ENCODE measurements at places on chromosomes 12 and 14.

DNA sequence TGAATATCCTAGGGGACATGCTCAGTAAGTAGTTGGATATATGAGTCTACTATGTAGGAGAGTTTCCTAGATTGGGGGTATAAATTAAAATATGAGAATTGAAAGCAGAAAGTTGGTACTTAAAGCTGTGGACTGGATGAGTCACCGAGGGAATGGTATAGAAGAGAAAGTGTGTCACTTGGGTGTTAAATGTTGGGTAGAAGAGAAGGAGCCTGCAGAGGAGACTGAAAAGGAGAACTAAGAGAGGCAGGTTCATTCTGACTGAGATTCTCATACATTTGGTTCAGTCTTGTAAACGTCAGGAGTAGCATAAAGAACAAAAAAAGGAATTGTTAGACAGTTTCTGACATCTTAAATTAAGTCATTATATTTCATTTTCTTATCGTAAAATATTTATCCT is 19.9 kb downstream of the LRRC9 start:
- no peak for DNase-seq

GRCh38 chr14:37171678-37172023 is 755 bp downstream of the SLC25A21 start:
- no peak for DNase-seq

DNA sequence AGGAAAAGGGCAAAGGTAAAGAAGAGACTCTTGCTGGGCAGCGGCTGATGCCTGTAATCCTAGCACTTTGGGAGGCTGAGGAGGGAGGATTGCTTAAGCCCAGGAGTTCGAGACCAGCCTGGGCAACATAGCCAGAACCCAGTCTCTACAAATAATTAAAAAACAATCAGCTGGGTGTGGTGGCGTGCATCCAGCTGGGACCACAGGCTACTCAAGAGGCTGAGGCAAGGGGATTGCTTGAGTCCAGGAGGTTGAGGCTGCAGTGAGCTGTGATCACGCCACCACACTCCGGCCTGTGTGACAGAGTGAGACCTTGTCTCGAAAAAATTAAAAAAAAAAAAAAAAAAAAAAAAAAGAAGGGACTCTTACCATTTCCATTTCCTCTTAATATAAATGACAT is 100.4 kb upstream of the USP44 start:
- DNase-seq: no peak

GRCh38 chr12:48366131-48366530 is 15.4 kb upstream of the ZNF641 start:
- DNase-seq: no peak

- DNase-seq: no peak
These were observed 18.4 kb downstream of the SPIC start for GRCh38 chr12:101493556-101493955.

DNA sequence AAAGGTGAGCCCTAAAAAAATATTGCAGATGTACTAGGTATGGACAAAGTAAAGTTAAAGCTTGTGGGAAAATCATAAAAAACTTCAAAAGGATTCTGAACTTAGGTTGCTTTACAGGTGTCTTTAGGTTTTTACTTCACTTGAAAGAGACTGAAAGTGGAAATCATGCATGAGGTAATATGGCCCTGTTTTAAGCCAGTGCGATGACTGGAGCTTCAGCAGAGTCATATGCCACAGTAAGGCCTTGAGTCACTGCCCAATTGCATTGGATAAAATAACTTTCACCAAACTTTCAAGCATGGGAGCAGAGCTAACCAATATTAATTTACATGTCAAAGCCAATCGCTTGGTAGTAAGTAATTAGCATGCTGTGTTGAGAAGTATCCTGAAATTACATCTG is 63.9 kb upstream of the TMEM260 start:
- no peak for DNase-seq

DNA sequence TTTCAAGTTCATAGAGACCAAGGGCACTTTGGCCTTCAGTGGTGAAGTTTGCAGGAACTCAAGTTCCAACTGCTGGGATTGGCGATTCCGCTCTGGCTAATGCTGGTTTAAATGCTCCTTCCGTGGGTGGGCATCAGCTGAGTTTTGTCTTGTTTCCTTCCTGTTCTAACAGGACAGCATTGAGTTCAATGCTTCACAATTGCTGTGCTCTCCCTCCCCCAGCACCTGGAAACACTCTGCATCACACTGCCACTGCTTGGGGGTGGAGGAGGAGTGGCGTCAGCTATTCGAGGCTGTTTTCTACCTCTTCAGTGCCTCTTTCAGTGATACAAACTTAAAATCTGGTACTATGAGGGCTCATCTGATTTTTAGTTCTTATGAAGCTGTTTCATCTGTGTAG is 634.9 kb downstream of the FSCB start:
- DNase-seq: no peak

GRCh38 chr12:31021809-31022494 is 51.7 kb upstream of the DDX11 start:
- no peak for DNase-seq

DNA sequence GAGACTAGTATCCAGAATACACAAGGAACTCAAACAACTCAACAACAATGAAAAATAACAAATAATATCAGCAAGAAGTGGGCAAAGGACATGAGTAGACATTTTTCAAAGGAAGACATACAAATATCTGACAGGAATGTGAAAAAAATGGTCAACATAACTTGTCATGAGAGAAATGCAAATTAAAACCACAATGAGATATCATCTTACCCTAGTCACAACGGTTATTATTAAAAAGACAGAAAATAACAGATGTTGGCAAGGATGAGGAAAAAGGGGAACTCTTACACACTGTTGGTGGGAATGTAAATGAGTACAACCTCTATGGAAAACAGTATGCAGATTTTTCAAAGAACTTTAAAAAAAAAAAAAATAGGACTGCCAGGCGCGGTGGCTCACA is 20.4 kb downstream of the VWF start:
- DNase-seq: no peak

GRCh38 chr14:104054222-104054905 is 31.1 kb upstream of the ASPG start:
- DNase-seq: no peak

DNA sequence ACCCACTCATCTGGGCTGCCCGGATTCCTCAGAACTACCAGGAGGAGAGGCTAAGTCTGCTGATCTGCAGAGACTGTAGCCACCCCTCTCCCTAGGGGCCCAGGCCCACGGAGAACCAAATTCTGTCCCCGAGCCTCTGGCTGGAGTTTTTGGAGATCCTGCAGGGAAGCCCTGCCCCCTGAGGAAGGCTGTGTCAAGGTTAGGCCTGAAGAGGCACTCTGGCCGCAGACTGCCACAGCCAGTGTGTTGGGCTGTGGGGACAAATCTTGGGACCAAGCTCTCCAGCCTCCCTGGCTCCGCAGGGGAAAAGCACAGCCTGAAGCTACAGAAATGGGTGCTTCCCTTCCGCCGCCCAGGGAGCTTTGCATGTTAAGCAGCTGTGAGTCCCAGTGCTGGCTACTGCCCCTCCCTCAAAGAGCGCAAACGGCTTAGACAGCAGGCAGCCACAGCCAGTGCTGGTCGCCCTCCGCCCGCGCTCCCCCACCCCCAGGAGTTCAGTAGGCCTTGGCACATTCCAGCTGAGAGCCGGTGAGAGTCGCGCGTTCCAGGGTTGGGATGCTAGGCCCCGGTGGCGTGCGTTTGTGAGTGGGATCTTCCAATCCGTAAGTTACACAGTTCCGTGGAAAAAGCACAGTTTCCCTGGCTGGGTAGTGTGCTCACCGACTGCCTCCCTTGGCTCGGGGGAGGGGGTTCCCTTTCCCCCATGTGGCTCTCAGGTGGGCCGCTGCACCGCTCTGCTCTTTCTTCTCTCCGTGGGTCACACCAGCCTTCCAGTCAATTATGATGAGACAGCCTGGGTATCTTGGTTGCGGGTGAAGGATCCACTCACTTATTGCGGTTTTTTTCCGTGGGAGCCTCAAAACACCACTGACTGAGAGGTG is 13.2 kb downstream of the CLEC4E start:
- DNase-seq: no peak

DNA sequence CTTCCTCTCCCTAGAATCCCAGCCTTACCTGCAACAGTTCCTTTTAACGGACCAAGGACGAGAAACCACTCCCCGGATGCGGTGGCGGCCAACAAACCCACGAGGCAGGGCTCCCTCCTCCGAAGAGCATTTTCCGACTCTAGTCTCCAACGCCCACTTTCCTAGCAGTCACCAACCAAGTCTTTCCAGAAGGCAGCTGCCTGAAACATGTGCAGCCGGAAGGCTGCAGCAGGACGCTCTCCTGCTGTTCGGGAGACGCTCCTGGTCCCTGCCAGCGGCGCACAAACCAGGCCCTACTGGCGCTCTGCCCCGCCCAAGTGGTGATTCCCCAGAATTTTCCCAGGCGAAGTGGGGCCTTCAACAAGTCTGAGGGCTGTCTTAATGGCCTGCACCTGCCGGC is 21.1 kb upstream of the ADAM20 start:
- DNase-seq: no peak

DNA sequence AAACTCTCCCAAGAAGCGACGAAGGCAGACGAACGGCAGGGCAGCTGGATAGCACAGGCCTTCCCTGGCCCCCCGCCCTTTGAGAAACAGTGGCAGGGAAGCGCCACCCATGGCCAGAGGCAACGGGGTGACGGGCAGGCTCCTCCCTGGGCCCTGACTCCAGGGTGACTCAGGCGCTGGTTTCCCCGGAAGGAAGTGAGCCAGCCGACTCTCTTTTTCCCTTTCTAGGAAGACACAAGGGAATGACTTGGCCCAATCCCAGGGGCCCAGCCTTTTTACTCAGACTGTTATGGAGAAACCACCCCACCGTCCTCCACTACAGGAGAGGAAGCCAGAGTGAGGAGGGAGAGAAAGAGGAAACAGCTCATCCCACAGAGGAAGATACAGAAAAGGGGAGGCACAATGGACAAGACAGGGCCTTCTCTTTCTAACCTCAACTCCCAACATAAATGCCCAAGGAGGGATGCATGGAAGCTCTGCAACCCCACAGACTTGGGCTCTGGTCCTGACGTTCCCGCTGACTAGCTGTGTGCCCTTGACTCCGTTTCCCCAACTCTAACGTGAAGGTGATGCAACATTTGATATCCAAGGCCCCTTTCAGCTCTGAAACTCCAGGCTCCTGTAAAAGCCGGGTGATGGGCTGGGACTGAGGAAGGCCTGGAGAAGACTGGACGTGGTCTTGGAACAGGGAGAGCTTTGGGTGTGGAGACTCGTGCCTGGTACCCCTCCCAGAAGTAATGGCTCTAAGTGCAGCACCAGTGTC is 27.9 kb downstream of the ACTN1 start:
- DNase-seq: no peak

- peak; percentile 73 for DNase-seq
These were observed 17.9 kb upstream of the RCOR1 start for GRCh38 chr14:102574281-102575159.

DNA sequence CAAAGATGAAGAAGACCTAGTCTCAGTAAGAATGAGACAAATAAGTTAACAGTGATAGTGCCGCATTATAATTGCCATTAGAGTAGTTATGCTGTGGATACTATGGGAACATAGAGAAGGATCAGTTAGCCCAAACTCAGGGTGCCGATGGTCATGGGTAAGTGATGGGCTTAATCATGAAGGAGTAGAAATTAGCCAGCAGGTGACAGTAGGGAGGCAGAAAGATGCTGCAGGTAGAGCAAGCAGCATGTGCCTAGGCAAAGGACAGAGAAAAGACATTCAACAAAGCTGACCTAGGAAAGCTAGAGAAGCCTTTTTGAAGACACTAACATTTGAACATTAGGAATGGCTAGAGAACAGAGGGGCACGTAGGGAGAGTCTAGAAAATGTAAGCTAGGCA is 30.6 kb upstream of the PTPRQ start:
- no peak for DNase-seq

DNA sequence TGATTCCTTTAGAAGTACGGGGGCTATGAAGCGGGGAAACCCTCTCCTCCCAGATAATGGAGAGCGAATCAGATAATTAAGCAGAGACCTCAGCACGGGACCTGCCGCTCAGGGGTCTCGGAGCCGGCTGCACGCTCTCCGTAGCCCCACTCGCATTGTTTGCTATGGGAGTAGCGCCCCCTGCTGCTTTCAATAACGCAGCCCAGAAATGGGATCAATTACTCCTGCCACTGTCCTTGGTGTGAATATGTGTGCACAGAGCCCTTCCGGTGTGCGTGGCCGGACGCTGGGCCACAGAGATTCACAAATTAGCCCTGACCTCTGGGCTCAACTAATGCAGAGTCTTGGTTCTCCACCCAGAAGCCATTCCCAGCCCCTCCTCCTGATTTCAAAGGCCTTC is 76.4 kb upstream of the TMEM132C start:
- DNase-seq: no peak

- no peak for DNase-seq
These were observed 22.1 kb downstream of the SCYL2 start for GRCh38 chr12:100289038-100289437.

- DNase-seq: no peak
These were observed 69.1 kb downstream of the C14orf132 start for GRCh38 chr14:96108061-96108795.

DNA sequence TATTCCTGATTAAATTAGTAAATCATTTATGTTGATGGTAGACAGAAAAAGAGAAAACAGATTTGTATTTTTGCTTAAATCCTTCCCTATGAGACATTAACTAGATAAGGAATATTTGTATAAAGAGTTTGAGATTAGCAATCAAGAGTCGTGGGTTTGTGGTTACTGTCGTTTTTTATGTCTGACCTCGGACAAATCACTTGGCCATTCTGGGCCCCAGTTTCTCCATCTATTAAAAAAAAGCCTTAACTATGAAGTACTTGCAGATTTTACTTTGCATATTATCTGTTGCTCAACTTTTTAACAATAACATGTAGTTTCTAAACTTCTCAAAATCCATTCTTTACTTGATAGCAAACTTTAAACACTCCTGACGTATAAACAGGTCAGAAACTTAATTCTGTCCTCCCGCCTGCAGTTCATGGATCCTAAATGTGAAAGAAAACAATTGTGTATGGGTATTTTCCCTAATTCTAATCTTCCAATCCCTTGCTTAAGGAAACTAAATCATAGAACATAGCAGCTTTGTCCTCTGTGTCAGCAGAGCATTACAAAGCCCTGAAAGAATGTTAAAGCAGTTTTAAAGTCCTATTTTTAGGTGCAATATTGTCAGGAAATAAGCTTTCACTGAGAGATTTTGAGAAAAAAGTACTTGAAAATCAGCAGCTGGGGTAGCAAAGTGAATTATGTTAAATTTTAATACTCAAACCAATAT is 118.2 kb downstream of the GPR135 start:
- no peak for DNase-seq

DNA sequence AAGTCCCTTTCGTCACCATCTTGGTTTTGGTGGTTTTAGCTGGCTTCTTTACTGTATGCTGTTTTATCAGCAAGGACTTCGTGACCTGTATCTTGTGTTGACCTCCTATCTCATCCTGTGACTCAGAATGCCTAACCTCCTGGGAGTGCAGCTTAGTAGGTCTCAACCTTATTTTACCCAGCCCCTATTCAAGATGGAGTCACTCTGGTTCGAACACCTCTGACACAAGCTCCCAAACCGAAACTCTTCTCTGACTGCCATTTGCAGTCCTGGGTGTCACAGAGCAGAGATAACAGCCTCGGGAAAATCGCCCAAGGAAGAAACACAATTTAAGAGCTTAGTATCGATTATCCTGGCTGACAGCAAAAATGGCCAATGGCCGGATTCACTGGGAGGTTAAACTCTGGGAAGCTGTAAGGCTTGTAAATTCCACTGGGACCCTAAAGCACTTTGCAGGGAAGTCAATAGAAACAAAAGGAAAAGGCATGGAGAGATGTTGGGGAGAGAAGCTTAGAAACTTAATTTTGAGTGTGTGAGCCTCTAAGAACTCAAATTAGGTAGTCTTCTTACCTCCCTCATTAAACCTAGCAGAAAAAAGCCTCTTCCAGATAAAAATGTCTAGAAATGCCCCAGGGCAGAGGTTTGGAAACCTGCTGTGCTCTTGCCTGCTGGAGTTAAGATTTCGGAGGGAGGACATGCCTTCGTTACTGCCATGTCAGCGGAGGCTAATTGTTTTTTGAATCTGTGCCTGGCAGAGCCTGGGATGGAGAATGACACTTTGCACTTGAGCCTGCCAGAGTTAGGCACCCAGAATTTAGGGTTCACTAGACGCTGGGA is 56.5 kb upstream of the RPH3A start:
- no peak for DNase-seq
